ENCODE measurements at places on chromosomes 1 and 21.

DNA sequence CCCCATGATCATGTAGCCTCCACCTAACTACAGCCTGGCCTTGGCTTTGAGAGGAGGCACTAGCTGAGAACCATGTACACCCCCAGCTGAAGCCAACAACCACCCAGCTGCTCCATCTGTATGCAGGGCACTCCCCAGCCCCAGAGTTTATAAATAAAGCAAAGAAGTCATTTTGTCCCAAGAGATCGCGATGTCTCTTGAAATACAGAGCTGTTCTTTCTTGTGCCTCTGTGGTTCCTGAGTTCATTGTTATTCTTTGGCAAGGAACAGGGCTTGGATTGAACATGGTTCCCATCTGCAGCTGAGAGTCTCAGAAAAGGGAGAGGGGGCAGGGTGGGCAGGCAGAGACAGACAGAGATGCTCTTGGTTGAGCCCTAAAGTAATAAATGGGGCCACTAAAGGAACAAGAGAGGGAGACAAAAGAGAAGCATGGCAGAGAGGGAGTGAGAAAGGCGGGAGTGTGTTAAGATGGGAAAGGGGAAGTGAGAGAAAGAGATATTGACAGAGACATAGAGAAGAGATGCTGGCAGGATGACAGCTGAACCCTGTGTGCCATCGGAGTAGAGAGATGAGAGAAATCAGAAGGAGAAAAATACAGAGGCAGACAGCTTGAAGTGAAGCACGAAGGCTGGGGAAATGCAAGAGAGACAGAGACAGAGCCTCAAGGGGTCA is 63.3 kb downstream of the TNR start:
- no peak for DNase-seq

- DNase-seq: no peak
These were observed 150.3 kb downstream of the EDEM3 start for GRCh38 chr1:184604152-184604900.

GRCh38 chr1:7587773-7588456 is 183.2 kb upstream of the VAMP3 start:
- no peak for DNase-seq

- no peak for DNase-seq
These were observed 22.9 kb upstream of the IFNAR2 start for GRCh38 chr21:33206771-33207281.

DNA sequence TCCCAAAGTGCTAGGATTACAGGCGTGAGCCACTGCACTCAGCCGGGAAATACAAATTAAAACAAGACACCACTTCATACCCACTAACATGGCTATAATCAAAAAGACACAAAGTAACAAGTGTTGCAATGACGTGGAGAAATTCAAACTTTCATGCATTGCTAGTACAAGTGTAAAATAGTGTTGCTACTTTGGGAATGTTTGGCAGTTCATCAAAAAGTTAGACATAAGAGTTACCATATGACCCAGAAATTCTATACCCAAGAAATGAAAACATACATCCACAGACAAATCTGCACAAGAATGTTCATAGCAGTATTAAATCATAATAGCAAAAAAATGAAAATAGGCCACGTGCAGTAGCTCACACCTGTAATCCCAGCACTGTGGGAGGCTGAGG is 16.4 kb downstream of the FOXJ3 start:
- DNase-seq: no peak

DNA sequence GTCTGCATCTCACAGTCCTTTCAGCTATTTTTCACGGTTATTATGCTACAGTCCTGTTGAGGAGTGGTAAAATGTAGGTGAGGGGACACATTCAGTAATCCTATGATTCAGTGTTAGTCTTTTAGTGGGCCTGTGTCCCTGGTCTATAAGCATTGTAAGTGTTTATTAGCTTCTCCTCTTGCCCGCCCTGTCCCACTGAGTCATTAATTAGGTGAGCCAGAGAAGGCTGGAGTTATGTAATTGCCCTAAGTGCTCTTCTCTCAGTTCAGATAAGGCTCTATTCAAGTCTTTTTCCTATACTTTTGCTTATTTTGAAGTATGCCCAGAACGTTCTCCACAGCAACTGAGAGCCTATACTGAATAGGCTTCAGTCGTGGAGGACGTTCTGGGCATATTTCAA is 76.3 kb upstream of the ZRANB2 start:
- no peak for DNase-seq
